ENCODE measurements at places on chromosomes 6 and 20. TPM values are rescaled to one million over a fixed set of nuclear protein-coding genes. Genes with fewer than 3 reads are reported as not detected.

- DNase-seq: no peak
Observed at GRCh38 chr6:170473801-170474200, 79.3 kb downstream of the PSMB1 start.

DNA sequence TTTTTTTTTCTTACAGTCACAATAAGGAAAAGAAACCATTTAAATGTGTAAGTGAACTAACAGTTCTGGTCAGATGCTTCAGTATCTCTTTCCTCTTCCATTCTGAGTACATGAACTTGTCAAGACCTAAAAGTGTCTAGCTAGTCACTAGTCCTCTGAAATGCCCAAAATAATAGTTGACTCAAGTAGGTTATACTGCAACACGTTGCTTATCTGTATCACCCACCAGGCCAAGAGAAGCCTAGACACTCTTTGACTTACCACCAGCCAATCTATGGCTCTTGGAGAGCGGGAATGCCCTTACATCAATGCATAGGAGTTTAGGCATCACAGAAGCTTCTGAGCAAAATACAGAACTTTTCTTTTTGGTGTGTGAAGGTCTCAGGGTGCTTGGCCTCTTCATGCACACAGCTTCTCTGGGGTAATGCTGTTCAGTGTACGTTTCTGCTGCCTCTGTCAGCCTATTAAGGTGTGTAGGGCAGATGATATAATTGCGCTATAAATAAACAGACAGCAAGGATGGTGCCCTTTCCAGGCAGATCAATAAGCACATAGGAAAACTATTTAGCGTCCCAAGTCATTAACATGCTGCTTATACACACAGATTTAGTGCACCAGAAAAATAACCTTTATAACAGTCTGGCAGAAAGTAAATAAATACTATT lies 7.8 kb upstream of the GFOD1 start:
- DNase-seq: no peak

- DNase-seq: no peak
Observed at GRCh38 chr6:169983651-169984050, 232.2 kb downstream of the ERMARD start.

GLP1R gene
- total RNA-seq: 1.6 TPM

- no peak for DNase-seq
Observed at GRCh38 chr6:40956936-40957335, 82.1 kb downstream of the UNC5CL start.

DNA sequence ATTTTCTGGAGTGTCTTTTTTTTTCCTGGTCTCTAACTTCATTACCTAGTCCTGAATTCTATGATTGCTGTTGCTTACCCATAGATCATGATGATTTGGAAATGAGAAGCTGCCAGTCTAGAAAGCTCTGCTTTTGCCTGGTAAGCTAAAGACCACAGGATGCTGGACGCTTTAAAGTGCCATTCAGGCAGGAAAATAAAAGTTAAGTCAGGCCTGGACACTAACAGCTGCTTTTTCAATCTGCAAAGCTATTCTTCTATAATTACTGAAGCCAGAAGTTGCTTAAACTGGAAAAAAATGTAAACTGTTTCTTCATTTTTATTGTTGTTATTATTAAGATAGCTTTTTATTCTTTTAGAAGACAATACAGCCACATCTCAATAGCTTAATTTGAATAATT lies 129.8 kb upstream of the SPACA1 start:
- no peak for DNase-seq

- no peak for DNase-seq
Observed at GRCh38 chr6:166278579-166279392, 29.4 kb downstream of the PRR18 start.

RHAG gene
- total RNA-seq: not detected

DNA sequence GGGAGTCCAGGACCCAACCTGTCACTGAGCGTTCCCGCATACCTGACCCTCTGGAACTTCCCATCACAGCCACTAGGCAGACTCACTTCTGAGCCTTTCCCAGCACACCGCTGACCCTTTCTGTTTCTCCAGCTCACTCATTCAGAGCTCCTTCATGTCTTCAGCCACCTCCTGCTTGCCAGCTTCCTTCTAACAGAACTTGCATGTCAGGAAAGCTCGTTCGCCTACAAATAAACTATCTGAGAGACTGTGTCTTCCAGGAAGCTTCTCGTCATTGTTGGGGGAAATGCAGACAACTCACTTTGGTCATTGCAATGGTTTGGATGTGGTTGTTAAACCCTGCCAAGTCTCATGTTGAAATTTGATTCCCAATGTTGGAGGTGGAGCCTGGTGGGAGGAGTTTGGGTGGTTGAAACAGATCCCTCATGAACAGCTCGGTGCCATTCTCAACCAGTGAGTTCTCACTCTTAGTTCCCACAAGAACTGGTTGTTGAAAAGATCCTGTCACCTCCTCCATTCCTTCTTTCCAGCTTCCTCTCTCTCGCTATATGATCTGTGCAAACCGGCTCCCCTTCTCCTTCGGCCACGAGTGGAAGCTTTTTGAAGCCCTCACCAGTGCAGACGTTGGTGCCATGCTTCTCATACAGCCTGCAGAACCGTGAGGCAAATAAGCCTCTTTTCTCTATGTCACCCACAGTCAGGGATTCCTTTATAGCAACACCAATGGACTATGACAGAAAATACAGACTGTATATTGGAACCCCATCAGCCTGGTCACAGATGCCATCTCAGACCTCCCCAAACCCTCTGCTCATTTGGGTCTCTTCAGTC lies 1.4 kb upstream of the MUC21 start:
- no peak for DNase-seq

DNA sequence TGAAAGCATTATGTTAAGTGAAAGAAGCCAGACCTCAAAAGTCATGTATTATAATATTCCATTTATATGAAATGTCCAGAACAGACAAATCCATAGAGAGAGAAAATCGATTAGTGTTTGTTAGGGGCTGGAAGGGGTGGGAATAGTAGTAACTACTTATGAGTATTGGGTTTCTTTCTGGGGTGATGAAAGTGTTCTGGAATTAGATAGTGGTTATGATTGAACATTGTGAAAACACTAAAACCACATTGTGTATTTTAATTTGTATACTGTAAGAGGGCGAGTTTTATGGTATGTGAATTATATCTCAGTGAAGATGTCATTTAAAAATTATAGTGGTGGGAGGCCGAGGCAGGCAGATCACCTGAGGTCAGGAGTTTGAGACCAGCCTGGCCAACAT lies 52.0 kb upstream of the KIF13A start:
- DNase-seq: no peak

DNA sequence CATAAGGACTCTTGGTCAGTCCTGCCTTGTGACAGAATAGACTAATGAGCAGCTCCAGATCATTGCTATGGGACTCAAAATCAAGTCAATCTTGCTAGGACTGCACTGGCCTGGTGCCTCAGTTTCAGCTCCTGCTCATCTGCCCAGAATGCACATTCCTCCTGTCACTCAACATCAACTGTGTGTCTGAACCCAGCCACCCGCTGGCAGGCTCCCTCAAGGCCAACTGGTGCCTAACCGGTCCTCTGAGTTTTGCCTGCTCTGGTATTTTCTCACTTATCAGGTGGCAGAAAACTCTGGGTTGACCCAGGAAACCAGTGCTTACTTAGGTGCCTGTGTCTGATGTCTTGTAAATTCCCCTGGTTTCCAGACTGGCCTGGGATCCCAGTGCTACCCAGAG lies 297.7 kb downstream of the DHX35 start:
- no peak for DNase-seq

- peak; percentile 31 for DNase-seq
Observed at GRCh38 chr20:32934580-32934979, 69.7 kb downstream of the SUN5 start.

DNA sequence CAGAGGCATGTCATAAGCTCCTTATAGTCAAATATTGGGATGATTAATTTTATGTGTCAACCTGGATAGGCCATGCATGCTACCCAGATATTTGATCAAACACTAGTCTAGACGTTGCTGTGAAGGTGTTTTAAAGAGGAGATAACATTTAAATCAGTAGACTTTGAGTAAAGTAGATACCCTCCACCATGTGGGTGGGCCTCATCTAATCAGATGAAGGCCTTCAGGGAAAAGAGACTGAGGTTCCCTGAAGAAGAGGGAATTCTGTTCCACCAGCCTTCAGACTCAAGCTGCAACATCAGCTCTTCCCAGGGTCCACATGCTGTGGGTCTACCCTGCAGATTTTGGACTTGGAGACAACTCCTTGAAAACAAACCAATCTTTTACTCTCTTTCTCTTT lies 11.4 kb upstream of the NEDD9 start:
- no peak for DNase-seq

GRCh38 chr20:17985388-17986018 lies 16.7 kb downstream of the MGME1 start:
- no peak for DNase-seq

GRCh38 chr20:17936761-17937732 lies 31.5 kb downstream of the SNX5 start:
- no peak for DNase-seq

GRCh38 chr6:149228311-149228955 lies 89.1 kb upstream of the TAB2 start:
- DNase-seq: no peak

DNA sequence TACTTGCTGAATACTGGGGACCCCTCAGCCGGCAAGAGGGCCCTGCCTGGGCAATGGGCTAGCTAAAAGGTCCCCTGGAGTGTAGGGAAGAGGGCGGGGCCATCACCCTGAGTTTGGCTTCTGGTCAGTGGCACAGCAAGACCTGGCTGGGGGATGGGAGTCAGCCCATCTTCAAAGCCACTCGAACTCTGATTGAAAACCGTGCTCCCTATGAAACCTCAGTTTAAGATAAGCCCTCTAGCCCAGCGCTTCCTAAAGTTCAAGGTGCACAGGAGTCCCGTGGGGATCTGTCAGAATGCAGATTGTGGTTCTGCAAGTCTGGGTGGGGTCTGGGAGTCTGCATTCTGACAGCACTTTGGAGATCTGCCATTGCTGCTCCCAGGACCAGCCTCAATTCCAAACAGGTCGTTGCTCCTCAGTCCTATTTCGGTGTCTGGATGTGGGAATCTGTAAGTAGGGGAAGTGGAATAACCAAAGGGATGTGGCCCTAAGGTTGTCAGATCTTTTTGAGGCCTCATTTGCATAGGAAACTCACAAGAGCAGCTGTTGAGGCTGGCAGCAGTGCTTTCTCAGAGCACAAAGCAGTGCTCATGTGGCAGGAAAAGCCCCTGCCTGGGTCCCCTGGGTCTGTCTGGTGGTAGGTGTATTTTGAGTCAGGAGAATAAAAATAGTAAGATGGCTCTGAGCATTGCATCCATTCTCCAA lies 85.3 kb upstream of the SCP2D1 start:
- no peak for DNase-seq

DNA sequence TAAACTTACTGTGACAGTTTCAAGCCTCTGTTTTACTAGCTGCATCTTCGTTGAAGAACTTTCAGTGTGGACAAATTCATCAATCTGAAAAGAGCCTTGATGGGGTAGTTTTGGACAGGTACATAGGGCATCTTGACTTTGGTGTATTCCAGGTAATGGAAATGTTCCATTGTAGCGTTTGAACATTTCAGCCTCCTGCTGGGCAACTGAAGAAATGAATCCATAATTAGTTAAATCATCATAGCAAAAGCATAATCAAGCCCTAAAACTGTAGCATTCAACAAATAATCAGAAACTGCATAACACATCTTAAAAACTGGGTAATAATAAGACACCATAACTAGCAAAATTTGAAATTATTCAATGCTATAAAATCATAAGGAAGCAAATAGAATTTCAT lies 86.2 kb downstream of the AHI1 start:
- no peak for DNase-seq

DNA sequence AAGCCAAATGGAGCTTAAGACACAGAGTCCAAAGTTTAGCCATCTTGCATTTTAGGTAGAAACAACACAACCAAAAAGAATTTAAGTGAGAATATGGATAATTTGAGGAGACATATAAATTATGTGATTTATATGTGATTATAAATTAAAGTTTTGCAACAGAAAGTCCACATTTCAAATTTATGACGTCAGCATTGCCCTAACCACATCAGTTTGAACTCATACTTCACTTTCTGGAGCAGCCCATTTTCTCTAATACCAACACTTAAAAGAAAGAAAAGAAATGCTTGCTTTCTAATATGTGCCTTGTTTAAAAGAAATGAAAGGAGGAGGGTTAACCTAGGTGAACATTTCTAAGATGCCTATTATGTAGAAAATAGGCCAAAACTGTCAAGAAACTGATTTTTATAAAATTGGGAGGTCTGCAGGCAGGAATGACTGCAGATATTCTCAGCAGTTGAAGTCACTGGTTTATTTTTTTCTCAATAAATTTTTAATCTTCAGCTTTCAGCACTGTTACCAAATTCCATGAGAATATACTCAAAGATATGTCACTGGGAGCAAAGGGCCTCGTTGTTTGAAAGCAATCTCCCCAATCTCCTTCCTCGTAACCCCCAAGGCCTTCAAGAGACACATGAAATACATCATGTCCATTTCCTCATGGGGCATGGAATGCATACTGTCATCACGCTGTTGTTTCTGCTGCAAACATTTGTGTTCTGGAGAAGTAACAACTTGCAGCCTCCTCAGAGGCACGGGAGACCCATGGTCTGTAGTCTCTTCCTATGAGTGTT lies 137.8 kb downstream of the SOD2 start:
- DNase-seq: no peak

DNA sequence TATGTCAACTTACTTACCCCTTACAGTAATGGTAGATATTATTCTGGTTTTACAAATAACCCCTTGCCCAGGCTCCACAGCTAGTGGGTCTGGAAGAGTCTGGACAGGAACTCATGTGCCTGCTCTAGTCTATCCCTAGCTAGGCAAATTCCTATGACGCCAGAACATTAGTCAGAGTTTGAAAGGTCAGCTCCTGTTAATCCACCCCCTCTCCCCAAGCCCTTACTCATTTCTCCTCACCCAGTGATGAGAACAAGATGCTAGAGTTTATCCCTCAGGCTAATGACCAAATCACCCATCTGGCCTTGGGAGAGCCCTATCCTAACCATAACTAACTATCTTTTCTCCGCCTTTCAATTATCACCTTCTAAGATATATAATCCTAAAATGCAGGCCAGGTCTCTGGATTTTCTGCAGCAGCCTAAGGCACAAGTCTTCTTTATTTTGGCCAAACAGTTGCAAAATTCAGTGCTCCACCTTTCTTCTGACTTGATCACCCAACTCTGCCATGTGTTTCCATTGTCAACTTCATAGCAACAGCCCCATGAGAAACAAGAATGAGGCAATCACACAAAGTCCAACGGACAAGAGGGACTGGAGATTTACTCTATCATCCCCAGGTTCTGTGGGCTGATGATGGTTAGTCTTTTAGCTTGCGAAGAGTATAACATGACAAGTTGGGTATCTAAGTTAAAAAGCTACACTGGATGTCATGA lies 113.3 kb downstream of the TASP1 start:
- DNase-seq: no peak

- DNase-seq: no peak
Observed at GRCh38 chr6:128736780-128737179, 146.2 kb upstream of the LAMA2 start.

DNA sequence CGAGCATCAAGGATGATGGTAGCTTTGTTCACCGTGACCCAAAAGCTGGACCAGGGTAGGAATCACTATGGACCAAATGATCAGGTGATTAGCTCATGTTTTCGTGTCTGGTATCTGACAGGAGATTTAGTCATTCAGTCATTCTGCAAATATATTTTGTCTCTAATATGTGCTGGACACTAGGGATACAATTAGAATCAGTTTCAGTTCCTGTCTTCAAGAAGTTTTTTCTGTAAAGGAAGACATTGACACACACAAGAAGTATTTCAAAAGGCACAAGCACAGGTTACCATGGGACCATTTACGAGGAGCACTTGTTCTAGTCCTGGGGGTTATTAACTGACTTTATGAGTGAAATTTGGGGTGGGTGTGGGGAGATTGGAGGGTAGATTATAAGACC lies 244.9 kb downstream of the HIVEP2 start:
- DNase-seq: no peak

Measured in type B pancreatic cell (in vitro differentiated cells).